ENCODE measurements at places on chromosomes 6 and 20.

DNA sequence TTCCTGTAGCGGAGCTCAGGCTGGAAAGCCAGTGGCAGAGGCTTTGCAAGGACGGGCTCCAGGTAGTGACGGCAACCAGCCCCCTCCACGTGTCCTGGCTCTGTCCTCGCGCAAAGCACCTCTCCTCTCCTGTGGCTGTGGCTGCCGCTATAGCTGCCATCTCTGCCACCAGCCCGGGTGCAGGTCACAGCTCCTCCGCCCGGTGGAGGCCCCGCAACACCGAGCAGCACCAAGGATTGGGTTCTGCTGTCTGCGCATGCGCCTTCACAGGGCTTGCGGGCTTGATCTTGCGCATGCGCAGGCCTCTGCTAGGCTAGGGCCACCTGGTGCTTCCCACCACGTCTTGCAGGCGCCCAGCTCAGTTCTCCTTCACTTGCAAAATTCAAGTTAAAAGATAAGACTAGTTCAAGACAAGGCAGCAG lies 625.4 kb downstream of the QKI start:
- DNase-seq, result peak; percentile 30

GRCh38 chr6:169188475-169188874 lies 65.2 kb downstream of the THBS2 start:
- peak; percentile 72 for DNase-seq

- no peak for DNase-seq
These were observed 114.1 kb downstream of the LRFN2 start for GRCh38 chr6:40473026-40473425.

DNA sequence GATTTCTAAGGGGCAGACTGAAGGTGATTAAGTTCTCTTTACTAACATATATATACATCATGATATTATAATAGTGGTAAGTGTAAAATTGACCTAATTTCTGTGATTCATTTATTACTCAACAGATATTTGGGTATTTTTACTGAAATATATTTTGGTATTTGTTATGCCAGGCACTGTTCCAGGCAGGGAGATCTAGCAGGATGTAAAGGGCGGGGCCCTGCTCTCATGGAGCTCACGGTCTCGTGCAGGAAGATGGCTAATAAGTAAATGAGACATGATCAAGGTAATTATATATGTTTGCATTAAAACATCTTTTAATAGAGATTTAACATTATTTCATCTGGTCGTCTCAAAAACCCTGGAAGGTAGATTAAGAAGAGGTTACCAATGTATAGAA lies 27.7 kb downstream of the FAM50B start:
- no peak for DNase-seq

- no peak for DNase-seq
These were observed 140.6 kb upstream of the PHACTR1 start for GRCh38 chr6:12575961-12576360.

GRCh38 chr6:79868098-79868722 lies 79.1 kb downstream of the ELOVL4 start:
- peak; percentile 43 for DNase-seq

- DNase-seq, result no peak
These were observed 81.9 kb upstream of the E2F3 start for GRCh38 chr6:20319520-20320357.

GRCh38 chr6:117200067-117200466 lies 65.3 kb upstream of the VGLL2 start:
- DNase-seq, result no peak

DNA sequence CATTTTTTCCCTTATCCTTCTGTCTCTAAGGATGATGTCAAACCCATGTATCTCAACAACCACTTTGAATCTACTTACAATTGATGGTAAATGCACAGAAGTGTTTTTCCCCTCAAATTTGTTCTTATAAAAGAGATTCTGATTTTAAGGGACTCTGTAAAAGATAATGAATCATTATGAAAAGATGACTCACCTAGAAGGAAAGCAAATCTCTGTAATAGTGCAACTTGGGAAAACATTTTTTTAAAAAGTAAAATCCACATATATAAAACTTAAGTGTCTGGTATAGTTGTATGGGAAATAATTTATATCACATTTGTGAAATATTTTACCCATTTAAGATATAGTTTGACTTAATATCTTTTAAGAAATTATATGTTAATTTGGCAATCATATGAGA lies 137.0 kb downstream of the TINAG start:
- no peak for DNase-seq

DNA sequence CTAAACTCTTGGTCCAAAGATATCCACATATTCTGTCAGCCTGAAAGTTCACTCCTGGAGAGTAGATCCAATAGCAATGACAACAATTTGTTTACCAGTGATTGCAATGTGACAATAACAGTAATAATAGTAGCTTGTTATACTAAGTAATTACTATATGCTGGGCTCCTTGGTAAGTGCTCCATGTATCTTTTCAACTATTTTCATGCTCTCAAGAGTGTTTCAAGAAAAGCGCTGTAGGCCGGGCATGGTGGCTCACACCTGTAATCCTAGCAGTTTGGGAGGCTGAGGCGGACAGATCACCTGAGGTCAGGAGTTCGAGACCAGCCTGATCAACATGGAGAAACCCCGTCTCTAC lies 15.4 kb downstream of the BCL2L1 start:
- no peak for DNase-seq

GRCh38 chr6:12875051-12875450 lies 158.5 kb downstream of the PHACTR1 start:
- DNase-seq, result peak; percentile 88

GRCh38 chr6:142192343-142192742 lies 45.3 kb downstream of the VTA1 start:
- no peak for DNase-seq

DNA sequence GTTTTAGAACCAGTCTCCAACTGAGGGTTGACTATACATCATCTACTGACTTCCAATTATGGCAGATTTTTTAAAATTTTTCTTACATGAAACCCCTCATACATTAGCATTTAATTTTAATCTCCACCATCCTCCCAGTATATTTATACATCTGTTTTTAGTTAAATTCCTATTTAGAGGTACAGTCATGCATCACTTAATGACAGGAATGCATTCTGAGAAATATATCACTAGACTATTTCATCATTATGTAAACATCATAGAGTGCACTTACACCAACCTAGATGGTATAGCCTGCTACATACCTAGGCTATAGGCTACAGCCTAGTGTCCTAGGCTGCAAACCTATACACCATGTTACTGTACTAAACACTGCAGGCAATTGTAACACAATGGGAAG lies 316.7 kb upstream of the MARCKS start:
- no peak for DNase-seq

DNA sequence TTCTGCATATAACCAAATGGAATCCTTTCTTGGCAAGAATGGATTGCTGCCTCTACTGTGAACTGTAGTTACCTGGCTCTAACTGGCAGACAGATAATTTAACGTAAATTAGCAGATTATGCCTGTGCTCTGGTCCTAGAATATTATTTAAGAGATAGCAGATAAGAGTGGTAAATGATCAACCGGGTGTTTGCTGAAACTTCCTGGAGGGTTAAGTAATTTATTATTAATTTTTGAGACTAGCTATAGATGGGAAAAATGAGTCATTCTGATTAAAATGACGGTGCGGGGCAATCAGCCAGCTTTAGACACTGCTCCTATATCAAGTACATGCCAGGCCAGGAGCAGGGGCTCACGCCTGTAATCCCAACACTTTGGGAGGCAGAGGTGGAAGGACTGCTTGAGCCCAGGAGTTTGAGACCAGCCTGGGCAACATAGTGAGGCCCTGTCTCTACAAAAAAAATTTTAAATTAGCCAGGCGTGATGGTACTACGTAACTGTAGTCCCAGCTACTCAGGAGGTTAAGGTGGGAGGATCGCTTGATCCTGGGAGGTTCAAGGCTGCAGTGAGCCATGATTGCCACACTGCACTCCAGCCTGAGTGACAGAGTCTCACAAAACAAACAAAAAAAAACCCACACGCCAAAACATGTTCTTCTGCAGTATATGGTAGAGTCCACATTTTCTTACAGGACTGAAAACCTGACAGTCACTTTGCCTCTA lies 22.6 kb downstream of the B4GALT5 start:
- no peak for DNase-seq

GRCh38 chr20:62776692-62777527 lies 19.4 kb upstream of the MRGBP start:
- DNase-seq, result no peak

DNA sequence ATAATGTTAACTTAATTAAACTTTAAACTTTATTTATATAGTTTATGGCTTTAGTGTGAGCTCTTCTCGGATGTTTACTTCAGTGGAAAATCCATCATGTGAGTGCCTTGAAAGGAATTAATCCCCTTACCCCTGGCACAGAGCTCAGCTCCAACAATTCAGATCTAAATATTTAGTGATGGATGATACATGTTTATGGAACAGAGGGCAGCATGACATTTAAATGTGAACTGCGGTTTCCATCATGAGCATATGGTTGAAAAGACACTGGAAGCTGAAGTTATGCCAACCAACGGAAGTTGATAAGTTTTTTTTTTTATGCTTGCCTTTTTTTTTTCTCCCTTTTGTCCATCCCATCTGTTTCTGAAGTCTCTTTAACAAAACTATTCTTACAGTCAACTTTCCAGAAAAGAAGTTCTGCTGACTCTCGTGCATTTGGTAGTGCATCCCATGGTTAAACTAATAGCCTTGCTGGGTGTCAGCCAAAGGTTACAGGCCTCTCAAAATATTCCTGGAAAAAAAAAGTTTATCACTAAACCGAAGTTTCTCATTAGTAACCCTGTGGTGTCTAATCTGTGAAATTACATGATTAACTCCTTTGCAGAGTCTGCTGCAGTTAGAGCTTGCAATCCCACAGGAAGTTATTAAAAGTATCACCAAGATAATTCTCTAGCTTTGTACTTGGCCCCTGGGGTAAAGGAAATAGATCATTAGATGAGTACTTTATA lies 243.9 kb upstream of the TCF21 start:
- DNase-seq, result no peak

DNA sequence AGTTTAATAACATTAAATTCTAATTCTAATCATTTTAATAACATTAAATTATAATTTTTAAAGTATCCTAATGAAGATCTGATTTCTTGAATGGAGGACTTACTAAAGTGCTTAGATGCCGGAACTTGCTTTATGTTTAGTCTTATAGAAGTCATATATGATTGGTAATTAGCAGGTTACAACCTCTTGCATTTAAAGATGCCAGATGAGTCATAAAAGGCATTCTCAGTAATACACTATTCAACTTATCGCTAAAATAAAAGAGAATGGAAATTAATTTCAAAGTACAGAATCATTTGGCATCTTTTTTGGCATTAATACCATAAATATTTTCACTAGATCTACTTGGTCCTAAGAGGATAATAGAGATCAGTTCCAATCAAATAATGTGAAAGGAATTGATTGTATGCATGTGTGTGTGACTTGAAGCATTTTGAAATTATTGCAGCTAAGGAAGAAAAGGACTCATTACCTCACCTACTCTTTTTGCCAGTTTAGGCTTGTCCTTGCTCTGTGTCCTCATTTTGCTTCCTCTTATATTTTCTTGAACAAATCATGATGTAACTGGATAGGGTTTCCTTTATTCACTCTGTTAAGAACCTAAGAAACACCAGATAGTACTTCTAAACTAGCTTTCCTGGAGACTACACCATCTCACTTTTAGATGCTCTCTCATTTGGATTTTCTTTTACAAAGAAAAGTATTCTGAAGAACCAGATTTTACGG lies 2.7 kb downstream of the COL21A1 start:
- no peak for DNase-seq

- DNase-seq, result no peak
These were observed 101.1 kb downstream of the SLC24A3 start for GRCh38 chr20:19313342-19314069.

DNA sequence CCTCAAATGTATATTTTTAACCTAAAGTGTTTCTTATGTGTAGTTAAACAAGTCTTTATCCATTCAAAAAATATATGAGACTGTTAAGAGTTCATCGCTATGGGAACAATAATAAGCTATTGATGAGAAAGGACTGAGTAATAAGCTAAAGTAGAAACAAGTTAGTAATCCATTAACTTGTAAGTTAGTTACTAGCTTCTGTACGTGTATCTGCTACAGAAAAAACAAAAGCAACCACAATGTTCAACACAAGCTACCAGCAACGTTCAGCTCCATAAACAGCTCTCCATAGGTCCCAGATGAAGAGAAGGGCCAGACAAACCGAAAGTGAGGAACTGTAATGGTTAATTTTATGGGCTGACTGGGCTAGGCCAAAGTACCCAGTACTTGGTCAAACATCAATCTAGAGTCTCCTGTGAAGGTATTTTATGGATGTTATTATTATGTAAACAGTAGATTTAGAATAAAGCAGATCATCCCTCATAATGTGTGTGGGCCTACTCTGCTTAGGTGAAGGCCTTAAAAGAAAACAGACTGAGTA lies 33.8 kb upstream of the FAM135A start:
- DNase-seq, result no peak

DNA sequence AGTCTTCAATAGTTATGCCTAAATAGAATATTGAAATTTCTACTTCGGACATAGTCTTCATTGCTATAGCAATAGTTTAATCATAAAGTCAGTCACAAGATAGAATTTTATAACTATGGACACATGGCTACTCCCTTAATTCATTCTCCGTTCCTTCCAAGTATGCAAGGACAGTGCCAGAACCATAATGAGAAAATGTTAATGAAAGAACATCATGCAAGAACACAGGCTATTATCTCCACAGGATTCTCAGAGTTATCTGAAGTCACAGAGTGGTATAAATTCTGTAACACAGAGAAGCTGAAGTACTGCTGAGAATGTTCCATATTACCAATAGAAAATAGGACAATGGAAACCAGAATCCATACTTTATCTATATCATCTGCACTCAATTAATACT lies 826.2 kb downstream of the EPHA7 start:
- DNase-seq, result no peak

GRCh38 chr6:137430954-137431353 lies 63.2 kb downstream of the OLIG3 start:
- no peak for DNase-seq

GRCh38 chr20:56816349-56816748 lies 187.2 kb downstream of the TFAP2C start:
- no peak for DNase-seq

GRCh38 chr6:52575502-52575892 lies 1.4 kb downstream of the TRAM2 start:
- DNase-seq, result no peak

- no peak for DNase-seq
These were observed 857 bp upstream of the PLEKHG1 start for GRCh38 chr6:150598858-150599198.

DNA sequence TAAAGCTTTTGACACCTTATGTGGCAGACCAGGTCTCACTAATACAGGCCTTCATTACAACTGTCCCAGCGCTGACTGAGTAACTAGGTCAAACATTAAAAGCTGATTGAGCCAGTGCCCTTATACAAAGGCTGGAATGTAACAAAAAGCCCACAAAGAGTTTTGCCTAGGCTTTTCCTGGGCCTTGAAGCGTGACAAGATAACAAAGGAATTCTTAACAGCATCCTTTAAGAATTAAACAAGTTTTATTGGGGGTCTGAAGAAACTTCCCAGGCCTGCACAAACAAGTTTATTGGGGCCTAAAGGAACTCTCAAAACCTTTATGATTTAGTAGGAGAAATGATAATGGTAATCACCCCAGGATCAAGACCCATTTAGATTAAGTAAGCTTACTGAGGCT lies 267.6 kb upstream of the FAM83B start:
- DNase-seq, result no peak
